ENCODE measurements at places on chromosomes 16 and 17.
A peak's percentile ranks its signal among the peaks of the same experiment; 100 is the strongest.

DNA sequence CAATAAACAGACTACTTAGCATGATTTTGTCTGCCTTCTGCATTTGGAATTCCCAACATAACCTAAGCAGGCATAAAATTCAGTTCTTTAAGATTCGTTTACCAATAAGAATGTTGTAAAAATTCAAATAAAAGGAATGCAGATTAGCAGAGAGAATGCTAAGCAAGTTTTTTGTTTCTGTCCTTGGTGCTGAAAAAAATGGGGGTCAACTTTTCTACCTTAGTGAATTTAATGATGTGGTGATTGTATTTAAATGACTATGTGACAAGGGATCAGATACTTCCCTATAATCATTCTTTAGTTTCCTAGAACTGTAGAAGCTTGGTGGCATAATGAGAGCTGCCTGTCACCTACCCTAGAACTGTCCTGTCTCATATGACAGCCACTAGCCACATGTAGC lies 159.5 kb downstream of the RBFOX1 start:
- no peak for DNase-seq

- no peak for DNase-seq
Measured at GRCh38 chr17:34070712-34071111, 184.4 kb upstream of the CCL2 start.

- no peak for DNase-seq
Measured at GRCh38 chr17:51155416-51155815, 2.1 kb downstream of the NME1 start.

DNA sequence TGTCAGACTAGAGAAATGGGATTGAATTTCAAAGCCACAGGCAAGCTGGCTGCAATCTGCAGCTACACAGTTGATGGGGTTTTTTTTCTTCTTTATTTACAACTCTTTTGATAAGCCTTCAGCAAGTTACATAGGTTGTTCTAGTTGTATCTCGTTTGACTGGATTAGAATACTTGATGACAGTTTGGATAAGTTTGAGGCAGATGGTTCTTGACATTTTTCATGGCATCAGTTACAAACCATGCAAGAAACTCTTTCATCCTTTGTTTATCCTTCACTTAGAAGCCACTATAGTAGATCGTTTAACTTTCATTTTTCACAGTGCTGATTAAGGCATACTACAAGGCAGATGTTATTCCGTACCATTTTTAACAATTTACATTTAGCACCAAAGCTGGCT lies 238.9 kb downstream of the TOX3 start:
- DNase-seq: no peak

- no peak for DNase-seq
Measured at GRCh38 chr17:51279183-51279582, 18.8 kb downstream of the UTP18 start.

DNA sequence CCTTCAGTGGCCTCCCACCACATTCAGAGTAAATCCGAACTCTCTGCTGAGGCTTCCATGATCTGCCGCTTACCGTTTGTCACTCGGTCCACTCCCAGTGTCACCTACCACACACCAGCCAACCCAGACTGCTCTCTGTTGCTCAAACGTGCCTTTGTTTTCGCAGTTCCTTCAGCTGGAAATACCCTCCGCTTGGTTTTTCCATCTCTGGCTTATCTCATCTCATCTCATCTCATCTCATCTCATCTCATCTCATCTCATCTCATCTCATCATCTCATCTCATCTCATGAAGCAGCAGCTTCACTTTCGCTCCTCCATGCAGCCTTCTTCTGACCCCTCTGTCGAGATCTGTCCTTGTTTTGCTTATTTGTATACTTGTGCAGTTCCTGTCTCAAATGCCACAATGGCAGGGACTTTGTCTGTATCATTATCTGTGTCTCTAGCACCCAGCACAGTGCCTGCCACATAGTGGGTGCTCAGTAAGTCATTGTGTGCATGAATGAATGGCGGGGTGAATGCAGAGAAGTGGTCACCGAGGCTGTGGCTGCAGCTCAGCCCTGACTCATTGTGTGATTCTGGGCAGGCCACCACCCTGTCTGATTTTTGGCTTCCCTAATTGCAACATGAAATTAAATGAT lies 3.8 kb upstream of the SNX20 start:
- DNase-seq: no peak

- no peak for DNase-seq
Measured at GRCh38 chr17:78784352-78784751, 2.3 kb upstream of the CYTH1 start.

DNA sequence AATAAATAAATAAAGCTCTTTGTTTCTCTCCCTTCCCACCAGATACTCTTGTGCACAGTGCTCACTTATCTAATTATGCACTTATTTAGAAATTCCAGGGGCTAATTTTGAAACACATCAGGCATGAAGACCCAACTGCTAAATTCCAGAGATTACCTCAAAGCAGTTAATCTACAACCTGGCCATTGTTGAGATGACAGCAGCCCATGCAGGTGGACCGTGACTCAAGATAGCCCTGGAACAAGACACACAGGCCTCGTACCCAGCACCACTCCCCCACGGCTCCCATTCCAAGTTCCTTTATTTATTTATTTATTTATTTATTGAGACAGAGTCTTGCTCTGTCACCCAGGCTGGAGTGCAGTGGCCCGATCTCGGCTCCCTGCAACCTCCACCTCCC lies 60.1 kb upstream of the NPEPPS start:
- DNase-seq: no peak

DNA sequence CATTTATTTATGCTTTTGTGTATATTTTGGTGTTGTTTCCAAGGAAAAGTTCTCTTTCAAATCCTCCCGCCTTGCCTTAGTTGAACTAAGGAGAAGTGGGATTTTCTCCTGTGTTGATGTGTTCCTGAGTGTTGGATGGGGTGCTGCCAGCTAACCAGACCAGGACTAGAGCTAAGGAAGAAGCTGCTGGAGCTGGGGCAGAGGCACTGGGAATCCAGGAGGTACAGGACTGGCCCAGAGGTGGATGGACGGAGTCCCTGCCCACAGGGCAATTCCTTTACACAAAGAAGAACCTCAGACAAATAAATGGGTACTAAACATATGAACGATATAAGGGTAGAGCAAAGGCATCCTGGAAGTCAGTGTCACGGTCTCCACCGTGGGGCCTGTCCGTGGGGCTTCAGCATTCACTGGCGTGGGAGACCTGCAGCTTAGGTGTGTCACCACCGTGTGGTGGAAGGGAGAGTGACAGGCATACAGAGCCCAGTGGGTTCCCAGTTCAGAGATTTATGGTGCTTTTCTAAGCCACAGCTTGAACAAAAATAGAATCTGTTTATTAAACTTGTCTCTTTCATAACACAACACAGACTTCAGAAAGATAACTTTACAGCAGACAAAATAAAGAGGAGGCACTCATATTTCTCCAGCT lies 270.7 kb downstream of the NTN1 start:
- DNase-seq: no peak

- no peak for DNase-seq
Measured at GRCh38 chr17:69578385-69578936, 164.0 kb downstream of the MAP2K6 start.

- no peak for DNase-seq
Measured at GRCh38 chr17:31802502-31802901, 56.5 kb downstream of the COPRS start.

- no peak for DNase-seq
Measured at GRCh38 chr16:25546791-25547190, 145.0 kb upstream of the HS3ST4 start.

- no peak for DNase-seq
Measured at GRCh38 chr16:2187212-2187611, 9.2 kb downstream of the CASKIN1 start.

GRCh38 chr17:77694391-77695363 lies 263.8 kb upstream of the TNRC6C start:
- DNase-seq: no peak

- DNase-seq: no peak
Measured at GRCh38 chr17:20174588-20175265, 165.6 kb downstream of the SPECC1 start.

DNA sequence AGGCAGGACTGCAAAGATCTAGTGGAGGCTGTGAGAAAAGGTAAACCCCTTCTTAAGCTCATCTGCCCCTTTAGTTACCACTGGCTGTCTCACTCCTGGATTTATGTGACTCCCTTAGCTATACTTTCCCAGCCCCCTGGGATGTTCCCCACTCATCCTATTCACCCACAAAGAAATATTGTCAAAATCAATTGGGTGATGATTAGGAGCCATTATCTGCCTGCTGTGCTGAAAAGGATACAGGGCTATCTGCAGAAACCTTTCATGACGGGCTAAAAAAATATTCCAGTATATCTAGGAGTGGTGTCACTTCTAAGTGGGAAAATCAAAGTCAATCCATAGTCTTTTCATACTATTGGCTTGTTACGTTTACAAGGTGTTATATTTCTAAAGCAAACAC lies 8.0 kb upstream of the GNAO1 start:
- no peak for DNase-seq

GRCh38 chr17:57720386-57721035 lies 24.6 kb downstream of the CCDC182 start:
- DNase-seq: no peak

- no peak for DNase-seq
Measured at GRCh38 chr16:24900230-24900629, 54.5 kb downstream of the SLC5A11 start.

GRCh38 chr17:28937044-28937729 lies 14.1 kb downstream of the PHF12 start:
- no peak for DNase-seq

GRCh38 chr16:84368308-84368996 lies at the start of gene ATP2C2:
ATP2C2 (plus strand) TSS chr16:84368538; CDS start chr16:84368616, 78 bp downstream.
- no peak for DNase-seq

DNA sequence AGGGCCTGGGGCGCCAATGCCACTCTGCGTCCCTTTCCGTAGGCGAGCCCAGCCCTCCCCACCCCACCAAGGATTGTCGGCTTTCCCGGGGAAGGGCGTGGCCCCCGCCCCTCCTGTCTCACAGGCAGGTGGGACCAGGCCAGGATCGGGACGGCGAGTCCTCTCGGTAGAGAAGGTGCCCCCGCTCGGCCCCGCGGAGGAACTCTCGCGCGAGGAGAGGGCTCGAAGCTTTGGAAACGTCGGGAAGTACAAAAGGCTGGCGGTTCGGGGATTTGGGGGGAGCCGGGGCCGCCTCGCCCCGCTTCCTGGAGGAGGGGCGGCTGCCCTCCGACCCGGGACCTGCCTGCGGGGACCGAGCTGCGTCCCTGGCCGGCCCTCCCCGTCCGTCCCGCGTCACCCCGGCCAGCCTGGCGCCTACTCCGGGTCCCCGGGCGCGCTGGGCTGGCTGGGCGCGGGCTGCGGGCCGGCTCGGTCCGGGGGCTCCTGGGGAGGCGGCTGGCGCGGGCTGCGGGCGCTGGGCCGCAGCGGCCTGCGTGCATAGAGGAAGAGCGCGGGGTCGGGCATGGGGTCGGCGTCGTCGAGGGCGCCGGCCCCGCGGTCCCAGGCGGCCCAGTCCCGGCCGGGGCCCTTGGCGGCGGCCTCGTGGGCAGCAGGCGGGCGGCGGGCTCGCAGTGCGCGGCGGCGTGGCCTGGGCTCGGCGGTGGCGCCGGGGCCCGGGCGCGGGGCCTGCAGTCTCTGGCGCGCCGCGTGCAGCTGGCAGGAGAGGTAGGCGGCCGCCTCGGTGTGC lies 12.6 kb upstream of the CLUH start:
- no peak for DNase-seq

DNA sequence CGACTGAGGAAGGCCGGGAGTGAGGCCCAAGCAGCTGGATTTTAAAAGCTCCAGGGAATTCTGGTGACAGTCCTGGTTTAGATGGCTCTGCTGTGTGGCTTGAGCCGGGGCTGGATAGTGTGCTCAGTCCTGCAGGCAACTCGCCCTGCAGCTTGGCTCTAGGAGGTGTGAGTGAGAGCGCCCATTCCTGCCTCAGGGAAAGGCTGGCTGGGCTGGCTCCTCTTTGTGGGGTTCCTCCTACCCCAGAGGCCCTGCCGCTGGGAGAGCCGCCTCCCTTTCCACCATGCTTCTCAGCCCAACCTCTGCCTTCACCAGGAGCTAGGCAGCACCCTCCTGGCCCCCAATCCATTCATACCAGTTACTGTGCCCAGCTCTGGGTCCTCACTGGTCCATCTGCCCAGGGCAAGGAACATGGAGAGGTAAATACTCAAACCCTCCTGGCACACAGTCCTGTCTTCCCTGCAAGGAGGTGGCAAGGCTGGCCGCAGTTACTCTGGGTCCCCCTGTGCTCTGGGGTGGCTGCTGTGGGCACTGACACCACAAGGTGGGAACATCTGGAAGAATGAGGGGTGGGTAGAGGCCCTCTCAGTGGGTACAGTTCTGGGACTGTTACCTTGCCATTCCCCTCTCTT lies 47.1 kb downstream of the VAC14 start:
- DNase-seq: no peak

DNA sequence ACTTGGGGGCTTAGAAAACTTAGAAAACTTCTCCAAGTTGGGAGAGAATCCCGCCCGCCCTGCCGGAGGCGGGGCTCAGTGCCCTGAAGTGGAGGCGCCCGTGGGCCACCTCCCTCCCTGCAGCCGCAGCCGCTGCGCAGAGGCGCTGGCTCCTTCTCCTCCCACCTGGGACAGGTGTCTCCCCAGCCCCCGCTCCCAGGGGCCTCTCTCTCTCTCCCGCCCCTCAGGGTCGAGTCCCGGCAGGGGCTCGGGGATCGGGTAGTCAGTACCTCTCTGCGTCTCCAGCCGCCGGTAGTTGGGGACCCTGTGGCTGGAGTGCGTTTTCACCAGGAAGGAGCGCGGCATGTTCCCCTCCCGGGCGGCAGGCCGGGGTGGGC lies 257 bp downstream of the SNAI3 start:
- DNase-seq: no peak

DNA sequence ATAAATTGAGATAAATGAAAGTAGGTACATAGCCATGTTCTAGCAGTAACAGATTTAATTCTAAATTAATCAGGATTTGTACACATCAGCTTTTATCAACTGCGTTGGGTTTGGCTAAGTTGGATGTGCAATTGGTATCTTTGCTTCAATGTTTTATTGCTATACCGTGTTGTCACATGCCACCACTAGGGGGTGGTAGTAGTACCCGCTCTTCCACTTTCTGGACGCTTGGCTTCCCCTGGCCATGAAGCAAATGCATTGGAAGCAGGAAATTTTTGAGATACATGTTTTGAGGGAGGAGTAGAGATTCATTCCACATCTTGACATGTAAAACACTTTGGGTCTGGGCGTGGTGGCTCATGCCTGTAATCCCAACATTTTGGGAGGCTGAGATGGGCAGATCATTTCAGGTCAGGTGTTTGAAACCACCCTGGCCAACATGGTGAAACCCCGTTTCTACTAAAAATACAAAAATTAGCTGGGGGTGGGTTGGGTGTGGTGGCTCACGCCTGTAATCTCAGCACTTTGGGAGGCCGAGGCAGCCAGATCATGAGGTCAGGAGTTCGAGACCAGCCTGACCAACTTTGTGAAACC lies 58.6 kb downstream of the EMP2 start:
- DNase-seq: peak; percentile 36

- no peak for DNase-seq
Measured at GRCh38 chr16:24717411-24717810, 12.0 kb upstream of the TNRC6A start.

DNA sequence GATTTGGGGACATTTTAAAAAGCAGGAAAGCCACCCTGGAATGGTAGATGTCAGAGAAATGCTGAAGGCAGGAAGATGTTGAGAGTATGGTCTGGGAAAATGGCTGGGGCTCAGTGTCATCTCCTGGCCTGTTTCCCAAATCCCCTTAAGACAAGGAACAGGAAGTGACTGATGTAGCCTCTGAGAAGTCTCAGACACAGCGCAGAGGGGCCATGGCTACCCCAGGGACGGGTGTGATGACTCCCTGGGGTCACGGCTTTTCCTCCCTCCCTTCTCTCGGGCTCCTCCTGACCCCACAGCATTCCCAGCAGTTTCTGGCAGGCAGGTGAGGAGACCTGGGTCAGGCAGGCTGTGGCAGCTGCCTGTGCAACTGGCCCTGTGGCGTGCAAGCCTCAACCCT lies 45.4 kb downstream of the RAP1GAP2 start:
- no peak for DNase-seq

- DNase-seq: no peak
Measured at GRCh38 chr17:61408151-61409041, 8.8 kb downstream of the TBX2 start.

Measured in NCI-H1092 (cell line).